ENCODE measurements at places on chromosomes 11 and 22.

DNA sequence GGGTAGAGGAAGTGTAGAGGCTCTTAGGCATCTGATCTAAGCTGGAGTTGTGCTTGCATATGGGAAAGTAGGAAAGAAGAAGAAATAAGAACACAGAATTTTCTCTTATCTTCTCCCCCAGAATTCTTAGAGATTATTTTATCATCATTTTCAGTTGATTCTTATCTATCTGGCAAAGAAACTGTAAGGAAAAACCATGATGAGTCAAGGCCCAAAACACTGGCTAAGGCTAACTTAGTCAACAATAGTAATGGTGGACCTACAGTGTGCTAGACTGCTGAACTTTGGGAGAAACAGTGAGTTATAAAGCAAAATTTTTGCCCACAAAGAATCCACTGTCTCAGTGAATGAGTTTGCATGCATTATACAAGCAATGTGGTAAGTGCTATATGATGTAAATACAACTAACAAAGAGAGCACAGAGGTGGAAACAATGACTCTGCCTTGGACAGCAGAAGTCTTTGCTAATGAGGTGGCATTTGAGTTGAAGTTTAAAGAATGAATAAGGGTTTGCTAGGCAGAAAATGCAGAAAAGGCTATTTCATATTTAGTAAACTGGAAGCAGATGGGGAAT, 344.5 kb upstream of the PLET1 start:
- peak; percentile 50 for DNase-seq

DNA sequence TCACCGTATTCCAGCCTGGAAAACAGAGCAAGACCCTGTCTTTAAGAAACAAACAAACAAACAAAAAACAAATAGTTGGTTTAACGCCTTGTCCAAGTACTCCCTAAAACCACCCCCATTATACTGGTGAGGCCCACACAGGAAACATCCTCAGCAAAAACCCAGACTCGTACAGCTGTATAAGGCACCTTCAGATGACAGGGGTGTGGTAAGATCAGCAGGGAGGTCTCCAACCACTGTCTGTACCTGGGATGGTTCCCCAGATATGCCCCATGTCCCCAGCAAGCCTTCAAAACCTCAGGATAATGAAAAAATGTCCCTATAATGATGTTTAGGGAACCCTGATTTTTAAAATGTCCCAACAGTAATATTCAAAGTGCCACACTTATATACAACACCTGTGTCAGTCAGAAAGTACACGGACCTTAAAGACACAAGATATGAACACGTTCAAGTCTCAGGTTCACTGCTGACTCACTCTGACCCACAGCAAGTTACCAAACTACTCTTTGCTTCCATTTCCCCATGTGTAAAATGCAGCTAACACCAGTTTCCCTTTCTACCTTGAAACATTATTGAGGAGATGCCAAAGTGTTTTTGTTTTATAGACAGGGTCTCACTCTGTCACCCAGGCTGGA, 9.3 kb downstream of the SF3A1 start:
- DNase-seq: no peak

- DNase-seq: no peak
Observed at GRCh38 chr22:43406186-43406790, 5.5 kb upstream of the MPPED1 start.

DNA sequence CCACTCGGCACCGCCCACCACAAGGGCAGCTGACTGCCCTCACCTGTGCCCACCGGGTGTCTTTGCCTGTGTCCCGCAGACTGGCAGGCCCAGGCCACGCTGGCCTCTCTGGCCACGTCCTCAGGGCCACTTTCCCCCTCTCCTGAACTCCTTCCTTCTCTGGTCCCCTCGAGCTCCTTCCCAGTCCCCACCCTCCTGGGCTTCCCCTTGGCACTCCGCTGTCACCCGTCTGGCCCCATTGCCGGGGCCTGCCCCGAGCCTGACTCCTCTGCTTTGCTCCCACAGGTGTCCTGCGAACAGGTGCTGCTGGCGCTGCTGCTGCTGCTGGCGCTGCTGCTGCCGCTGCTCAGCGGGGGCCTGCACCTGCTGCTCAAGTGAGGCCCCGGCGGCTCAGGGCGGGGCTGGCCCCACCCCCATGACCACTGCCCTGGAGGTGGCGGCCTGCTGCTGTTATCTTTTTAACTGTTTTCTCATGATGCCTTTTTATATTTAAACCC, 14.2 kb downstream of the MCAT start:
- DNase-seq: no peak

DNA sequence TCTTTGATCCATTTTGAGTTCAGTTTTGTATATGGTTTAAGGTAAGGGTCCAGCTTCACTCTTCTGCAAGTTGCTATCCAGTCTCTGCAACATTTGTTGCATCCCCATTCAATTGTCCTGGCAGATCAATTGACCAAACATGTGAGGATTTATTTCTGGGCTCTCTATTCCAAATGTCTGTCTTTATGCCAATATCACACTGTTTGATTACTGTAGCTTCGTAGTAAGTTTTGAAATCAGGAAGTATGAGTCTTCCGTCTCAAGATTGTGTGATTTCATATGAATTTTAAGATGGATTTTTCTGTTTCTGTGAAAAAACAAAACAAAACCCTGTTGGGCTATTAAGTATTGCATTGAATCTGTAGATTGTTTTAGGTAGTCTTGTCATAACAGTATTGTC, 17.0 kb downstream of the APLP2 start:
- DNase-seq: no peak

DNA sequence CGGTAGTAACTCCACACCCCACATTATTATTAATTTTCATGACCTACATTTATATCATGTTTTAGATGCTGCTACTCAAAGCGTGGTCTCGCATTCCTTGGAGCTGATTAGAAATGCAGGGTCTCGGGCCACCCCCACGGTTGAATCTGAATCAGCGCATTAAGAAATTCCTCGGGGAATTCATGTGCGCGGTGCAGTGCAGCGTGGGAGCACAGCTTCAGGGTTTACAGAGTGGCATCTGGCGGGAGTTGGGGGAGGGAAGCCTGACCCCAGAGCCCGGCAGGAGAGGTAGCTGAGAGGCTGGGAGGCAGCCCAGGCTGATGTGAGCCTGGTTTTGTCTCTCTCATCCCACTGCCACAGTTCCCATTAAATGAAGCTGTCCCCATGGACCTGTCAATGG, 48.1 kb upstream of the DAGLA start:
- no peak for DNase-seq

DNA sequence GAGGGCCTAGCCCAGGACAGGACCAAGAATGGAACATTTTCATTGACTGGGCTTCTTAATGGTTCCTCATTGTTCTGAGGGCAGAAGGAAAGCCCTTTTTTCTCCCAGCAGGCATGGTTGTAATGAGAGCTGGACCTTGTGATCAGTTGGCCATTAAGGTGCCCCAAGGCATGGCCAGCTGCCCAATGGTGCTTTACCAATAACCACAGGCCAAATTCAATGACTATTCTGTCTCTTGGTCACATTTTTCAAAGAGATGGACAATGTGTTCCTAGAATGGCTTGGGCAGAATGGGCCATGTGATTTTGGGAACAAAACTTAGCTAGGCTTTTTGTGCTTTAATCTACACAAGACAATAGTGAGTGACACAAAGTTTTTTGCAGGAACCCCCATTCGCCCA, 7.3 kb downstream of the NAV2 start:
- peak; percentile 36 for DNase-seq

- no peak for DNase-seq
Observed at GRCh38 chr22:41247703-41248102, 7.0 kb upstream of the CHADL start.

- DNase-seq: no peak
Observed at GRCh38 chr11:112511911-112512310, 251.3 kb upstream of the PLET1 start.

DNA sequence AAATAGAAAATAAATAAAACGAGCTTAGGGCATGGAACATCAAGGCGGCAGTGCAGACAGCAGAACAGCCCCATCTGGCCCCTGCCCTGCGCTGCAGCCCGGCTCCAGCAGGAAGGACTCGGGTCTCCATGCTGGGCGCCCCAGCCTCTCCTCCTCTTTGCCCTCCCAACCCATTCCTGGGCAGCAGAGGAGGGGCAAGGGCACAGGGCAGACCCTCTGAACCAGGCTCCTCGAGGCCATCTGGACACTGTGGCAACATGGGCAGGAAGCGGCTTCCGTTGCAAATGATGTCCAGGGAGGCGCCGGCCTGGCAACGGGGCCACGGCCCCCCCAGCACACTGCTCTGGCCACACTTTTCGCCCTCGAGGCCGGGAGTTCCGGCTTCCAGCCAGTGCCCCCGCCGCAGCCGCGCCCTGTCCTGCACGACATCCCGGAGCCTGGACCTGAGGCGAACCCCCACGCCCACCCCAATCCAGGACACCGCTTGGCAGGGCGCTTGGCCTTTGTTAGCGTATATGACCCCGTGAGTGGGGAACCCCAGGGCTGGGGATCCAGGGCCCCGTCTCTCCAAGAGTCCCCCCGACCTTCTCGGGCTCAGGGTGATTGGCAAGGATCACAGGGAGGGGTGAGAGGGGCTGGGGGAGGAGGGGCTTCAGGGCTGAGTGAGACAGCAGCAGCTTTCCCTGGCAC, 192.1 kb downstream of the IGLL1 start:
- no peak for DNase-seq

DNA sequence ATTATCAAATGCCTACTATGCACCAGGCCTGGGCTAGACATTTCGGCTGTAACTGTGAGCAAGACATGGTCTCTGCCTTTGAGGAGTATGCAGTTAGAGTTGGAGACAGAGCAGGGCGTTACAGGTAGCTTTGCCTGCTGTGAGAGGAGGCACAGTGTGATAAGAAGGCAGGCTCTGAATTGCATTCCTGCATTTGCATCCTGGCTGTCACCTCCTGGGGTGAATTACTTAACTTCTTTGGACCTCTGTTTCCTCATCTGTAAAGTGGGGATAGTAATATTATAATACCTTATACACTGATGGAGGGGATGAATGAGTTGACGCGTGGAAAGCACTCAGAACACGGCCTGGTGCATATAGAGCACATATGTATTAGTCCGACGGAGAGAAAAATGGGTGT, 118.1 kb upstream of the ARHGAP20 start:
- DNase-seq: no peak

DNA sequence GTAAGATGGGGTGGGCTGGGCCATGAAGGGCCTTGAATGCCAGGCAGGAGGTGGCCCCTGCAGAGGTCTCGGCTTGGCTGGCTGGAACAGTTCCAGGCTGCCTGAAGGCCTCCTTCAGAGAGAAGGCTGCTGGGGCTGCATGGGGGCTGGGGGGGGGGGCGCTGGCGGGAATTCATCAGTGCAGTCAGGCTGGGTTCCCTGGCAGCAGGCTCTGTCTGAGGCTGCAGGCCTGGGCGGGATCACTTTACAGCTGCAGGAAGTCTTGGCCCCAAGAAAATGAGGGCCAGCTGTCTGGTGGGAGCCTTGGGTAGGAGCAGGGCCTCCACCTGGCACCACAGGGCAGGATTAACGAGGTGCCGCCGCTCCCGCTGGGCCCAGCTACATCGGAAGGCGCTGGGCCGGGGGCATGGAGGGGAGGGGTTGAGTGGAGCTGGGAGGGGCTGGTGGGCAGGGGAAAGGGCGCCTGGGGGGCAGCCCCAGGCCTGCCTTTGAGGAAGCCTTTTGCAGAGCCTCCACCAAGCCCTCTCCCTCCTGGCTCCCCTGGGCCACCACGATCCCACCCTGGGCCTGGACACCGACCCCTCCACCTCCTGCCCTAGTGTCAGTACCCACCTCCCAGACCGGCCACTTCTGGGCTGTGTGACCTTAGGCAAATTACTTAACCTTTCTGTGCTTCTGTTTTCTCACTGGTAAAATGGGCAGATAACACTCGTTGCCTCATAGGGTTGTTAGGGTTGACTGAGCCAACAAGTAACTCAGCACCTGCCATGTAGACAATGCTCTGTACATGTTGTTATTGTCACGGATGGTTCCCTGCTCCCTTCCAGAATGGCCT, 31.0 kb upstream of the HMOX1 start:
- DNase-seq: no peak

- no peak for DNase-seq
Observed at GRCh38 chr22:38153821-38154562, 27.6 kb downstream of the PLA2G6 start.

DNA sequence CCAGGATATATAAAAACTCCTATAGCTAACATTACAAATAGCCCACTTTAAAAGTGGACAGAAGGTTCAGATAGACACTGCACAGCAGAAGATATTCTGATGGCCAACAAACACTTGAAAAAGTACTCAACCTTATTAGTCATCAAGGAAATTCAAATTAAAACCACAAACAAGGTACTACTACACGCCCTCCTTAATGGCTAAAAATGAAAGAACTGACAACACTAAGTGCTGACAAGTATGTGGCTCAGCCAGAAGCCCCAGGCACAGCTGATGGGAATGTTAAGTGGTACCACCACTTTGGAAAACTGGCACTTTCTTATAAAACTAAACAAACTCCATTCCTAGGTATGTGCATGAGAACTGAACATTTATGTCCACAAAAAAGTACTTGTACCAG, 320.1 kb downstream of the TBC1D22A start:
- no peak for DNase-seq

DNA sequence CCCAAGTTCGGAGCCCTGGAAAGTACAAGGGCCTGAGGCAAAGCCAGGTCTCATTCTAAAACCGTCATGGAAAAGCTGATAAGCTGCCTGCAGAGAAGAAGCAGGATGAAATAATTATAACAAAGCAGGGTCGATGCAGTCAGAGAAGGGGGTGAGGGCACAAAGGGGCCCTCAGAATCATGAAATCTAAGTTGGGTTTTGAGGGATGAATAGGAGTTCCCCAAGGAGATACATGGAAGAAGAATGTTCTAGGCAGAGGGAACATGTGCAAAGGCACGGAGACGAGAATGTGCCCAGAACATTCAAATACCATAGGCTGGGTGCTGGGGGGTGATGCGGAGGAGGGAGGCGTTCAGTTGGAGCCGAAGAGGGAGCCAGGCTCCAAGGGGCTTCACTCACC, 25.0 kb downstream of the IGLL1 start:
- no peak for DNase-seq

DNA sequence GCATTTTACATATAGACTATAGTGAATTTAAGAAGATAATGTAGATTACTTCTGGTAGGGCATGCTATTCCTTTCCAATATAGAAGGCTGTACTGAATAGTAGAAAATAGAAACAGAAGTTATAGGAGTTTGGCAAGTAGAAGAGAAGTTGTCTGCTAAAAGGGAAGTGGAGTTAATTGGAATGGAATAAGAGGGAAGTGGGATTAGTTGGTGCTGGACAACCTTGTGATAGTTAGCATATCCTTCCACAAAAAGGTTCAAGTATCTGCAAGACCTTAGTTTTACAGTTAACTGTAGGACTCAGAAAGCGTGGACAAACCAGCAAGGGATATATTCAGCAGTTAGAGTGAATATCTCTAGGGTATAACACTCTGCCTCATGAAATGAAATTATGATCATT, 185.5 kb downstream of the SWAP70 start:
- DNase-seq: no peak

- no peak for DNase-seq
Observed at GRCh38 chr11:24932110-24933000, 435.5 kb downstream of the LUZP2 start.

DNA sequence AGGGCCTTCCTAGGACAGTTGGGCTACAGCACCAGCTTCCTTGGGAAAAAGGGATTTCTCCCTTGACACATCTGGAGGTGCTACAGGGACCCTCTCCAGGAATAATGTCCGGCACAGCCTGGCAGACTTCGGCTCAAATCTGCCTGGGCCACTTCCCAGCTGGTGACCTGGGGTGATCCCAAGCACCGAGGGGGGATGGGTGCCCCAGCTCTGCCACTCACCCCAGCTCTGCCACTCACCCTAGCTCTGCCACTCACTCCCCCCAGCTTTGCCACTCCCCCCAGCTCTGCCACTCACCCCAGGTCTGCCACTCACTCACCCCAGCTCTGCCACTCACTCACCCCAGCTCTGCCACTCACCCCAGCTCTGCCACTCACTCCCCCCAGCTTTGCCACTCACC, 9.9 kb downstream of the OSBPL5 start:
- DNase-seq: no peak

Data from hippocampal formation (tissue), 2 donors.